ENCODE measurements at places on chromosomes 7 and 10.

- H3K4me1 ChIP-seq, result no peaks in the 10 kb centered on the region
- H3K36me3 ChIP-seq, result no peaks in the 10 kb centered on the region
- no peak overlapping the region for H3K27ac ChIP-seq
- DNase-seq, result no peak
Measured at GRCh38 chr10:43209651-43210141, 57.2 kb downstream of the RASGEF1A start.

- peaks cover 28% of the 10 kb centered on the region for H3K4me1 ChIP-seq
- H3K27ac ChIP-seq, result peak overlapping the region; percentile 58
- H3K27me3 ChIP-seq, result no peaks in the 10 kb centered on the region
- H3K36me3 ChIP-seq, result no peaks in the 10 kb centered on the region
Measured at GRCh38 chr10:3071405-3072198, 4.3 kb downstream of the PFKP start.

- H3K4me3 ChIP-seq, result no peak overlapping the region
- no peak overlapping the region for H3K27ac ChIP-seq
- DNase-seq, result no peak
- no peaks in the 10 kb centered on the region for H3K36me3 ChIP-seq
Measured at GRCh38 chr7:64774204-64774842, 19.9 kb upstream of the ZNF138 start.

GRCh38 chr10:52334595-52334994 lies 20.5 kb downstream of the DKK1 start:
- H3K4me1 ChIP-seq, result peaks cover 52% of the 10 kb centered on the region
- H3K36me3 ChIP-seq, result no peaks in the 10 kb centered on the region
- peak overlapping the region; percentile 74 for H3K27ac ChIP-seq
- H3K4me3 ChIP-seq, result 0 out of 2 replicates have a peak overlapping the region, but pooled peaks have one; percentile 0

DNA sequence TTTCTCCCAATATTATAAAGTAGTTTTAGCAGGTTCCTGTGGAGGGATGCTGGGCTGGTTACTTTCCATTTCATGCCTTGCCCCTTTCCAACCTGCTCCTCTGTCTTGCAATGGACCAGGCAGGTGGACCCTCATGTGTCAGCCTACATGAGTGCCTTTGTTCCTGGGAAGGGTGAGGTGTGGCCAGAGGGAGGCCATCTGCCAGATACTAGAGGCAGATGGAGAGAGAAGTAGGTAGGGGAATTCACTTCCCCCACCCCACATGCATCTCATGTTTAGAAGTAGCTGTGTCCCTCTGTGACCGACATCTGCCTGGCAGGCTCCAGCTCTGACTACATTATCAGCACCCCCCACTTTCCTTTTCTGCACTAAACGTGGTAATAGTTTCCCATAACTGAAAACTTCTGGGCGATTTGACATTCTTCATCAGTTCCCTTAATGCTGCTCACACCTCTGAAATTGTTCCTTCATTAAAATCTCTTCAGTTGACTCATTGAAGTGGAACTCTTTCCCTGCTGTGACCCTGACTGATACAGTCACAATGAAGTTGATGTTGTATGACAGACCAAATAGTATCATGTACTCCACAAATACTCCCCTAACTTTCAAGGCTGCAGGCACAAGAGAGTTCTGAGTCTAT lies 396.3 kb upstream of the FZD8 start:
- H3K4me1 ChIP-seq, result no peaks in the 10 kb centered on the region
- no peak overlapping the region for H3K4me3 ChIP-seq
- no peak for DNase-seq

DNA sequence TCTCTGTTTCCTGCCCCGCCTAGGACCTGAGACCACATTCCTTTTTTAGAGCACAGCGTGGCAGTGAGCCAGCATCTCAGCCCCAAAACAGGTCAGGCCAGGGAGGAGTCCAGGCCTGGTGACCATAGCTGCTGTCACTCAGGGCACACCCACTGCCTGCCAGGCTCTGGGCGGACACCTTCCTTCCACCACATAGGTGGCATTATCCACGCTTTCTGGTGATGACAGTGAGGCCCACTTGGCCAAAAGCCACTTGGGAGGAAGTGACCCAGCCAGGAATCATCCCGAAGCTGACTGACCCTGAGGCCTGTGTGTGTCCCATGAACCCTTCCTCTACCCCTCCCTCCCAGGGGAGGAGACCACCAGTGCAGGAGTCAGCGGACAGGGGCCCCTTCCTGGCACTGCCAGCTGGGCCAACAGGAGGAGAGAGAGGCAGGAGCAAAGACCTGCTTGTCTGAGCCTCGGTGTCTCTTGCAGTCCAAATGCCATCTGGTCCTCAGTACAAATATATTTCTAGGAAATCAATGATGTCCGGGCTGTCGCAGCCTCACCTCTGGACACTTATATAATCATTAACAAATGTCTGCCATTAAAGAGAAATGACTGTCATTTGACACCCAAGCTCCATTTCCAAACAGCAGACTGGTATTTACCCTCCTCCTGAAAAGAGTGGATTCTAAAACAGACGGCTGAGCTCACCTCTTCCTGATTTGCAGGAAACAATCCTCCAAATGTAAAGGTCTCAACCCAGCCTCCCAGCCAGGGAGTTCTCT lies 63.0 kb downstream of the ABRAXAS2 start:
- H3K36me3 ChIP-seq, result no peaks in the 10 kb centered on the region
- H3K27me3 ChIP-seq, result no peaks in the 10 kb centered on the region
- peak overlapping the region; percentile 58 for H3K27ac ChIP-seq

GRCh38 chr10:12036073-12036655 lies 6.4 kb downstream of the UPF2 start:
- H3K27me3 ChIP-seq, result no peaks in the 10 kb centered on the region
- H3K4me3 ChIP-seq, result no peak overlapping the region
- DNase-seq, result no peak
- no peak overlapping the region for H3K27ac ChIP-seq
- H3K4me1 ChIP-seq, result peaks cover 4% of the 10 kb centered on the region

DNA sequence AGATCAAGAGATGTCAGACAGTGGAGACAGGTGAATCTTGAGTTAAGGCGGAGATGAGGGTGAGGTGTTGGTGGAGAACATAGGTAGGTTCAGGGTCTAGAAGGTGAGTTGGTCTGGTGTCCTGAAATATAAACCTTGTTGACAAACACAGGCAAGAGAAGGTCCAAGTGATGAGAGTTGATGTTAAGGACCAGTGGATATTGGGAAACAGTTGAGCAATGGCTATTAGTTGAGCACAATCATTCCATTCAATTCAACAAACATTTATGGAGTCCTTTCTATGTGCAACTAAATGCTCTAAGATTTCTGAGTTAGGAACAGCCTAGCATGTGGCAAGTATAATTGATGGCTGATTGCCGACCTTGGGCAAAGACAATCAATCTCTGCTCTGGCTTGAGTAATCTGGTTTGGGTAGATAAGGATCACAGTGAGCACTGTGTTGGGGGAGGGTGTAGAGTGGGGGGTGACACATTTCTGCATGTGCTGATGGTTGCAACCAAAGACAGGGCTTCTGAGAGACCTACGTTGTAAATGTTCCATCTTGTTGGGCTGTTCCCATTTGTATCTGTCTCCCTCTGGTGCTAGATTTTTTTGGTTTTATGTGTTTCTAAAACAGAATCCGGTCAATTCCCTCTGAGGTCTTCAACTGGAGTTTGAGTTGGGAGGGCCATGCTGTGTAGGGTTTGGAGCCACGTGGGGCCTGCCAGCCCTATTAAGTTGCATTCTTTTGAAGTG lies 201.1 kb downstream of the BAMBI start:
- H3K27me3 ChIP-seq, result no peaks in the 10 kb centered on the region
- H3K4me1 ChIP-seq, result peaks cover 8% of the 10 kb centered on the region
- no peak overlapping the region for H3K4me3 ChIP-seq
- DNase-seq, result no peak
- H3K27ac ChIP-seq, result no peak overlapping the region

DNA sequence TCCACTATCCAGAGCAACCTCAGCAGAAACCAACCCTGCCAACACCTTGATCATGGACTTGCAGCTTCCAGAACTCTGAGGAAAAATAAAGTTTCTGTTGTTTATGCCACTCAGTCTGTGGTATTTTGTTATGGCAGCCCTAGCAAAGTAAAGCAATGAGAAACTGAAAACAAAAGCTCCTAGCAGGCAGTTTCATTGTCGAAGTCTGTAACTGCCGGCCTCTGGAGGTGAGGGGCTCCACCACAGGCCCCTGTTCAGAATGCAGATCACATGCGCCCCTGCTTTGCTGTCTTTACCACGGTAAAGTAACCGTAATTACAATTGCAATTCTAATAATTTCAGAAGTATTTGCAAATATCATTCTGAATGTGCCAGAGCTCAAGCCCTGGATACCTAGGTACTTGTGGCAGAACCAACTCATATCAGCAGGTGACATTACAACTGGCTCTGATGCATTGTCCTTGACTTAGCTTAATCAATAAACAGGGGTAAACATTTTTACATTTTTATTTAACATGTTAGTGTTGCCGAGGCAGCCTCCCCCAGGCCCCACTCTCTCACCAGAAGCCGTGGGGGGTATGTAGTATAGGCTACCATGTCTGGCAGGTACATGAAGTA lies 193.2 kb downstream of the ELMO1 start:
- no peak overlapping the region for H3K27ac ChIP-seq
- no peaks in the 10 kb centered on the region for H3K36me3 ChIP-seq

GRCh38 chr10:116665541-116666125 lies 44.9 kb downstream of the PNLIPRP2 start:
- no peak for DNase-seq
- peaks cover 8% of the 10 kb centered on the region for H3K4me1 ChIP-seq
- H3K27ac ChIP-seq, result no peak overlapping the region
- no peak overlapping the region for H3K4me3 ChIP-seq

DNA sequence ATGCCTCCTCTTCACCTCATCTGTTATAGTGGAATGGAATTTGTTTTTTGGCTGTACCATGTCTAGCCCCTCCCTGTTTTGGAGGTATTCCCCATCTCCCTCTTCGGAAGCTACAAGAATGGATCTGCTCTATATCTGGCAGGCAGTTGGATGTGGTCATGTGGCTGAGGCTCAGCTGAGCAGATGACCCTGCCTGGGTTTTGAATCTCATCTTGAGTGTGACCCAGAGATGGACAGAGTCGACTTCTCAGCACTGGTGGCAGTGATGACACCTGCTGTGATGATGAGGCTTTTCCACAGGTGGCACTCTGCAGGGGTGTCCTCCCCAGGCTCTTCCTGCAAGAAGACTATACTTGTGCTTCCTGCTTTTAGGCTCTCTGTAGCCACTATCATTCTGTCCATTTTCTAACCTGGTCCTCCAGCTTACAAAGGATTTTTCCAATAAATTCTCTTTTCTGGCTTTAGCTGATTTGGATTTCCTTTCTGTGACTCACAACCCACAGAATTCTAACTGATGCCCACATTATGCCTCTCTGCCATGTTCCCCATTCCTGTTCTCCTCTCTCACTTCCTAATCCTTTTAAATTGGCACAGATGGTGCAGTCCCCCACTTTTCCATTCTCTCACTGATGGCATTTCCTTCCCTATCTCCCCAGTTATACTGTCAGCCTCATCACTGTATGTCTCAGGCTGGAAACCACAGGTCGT lies 7.5 kb upstream of the ARHGAP22 start:
- DNase-seq, result peak; percentile 26
- no peaks in the 10 kb centered on the region for H3K27me3 ChIP-seq
- H3K4me3 ChIP-seq, result no peak overlapping the region
- H3K27ac ChIP-seq, result no peak overlapping the region
- peaks cover 9% of the 10 kb centered on the region for H3K4me1 ChIP-seq
- H3K36me3 ChIP-seq, result no peaks in the 10 kb centered on the region

DNA sequence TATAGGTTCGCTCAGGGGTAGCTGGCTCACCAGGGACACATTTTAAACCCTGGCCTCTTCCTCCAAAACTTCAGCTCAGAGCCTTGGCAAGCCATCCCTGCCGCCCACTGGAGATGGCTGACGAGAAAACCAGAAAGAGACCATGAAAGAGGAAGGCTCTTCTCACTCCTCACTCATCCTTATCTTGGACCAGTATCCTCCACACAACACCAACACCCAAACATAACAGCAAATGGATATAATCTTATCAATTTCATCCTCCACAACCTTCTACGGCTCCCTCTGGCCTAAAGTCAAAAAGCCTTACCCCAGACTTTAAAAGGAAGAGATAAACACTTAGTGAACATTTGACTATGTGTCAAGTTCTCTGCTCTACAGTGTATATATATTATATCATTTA lies 26.9 kb downstream of the DLG5 start:
- no peaks in the 10 kb centered on the region for H3K36me3 ChIP-seq
- no peaks in the 10 kb centered on the region for H3K27me3 ChIP-seq
- H3K4me1 ChIP-seq, result peaks cover 19% of the 10 kb centered on the region
- no peak for DNase-seq
- H3K4me3 ChIP-seq, result no peak overlapping the region

- H3K27ac ChIP-seq, result no peak overlapping the region
- H3K4me3 ChIP-seq, result no peak overlapping the region
- H3K4me1 ChIP-seq, result peaks cover 28% of the 10 kb centered on the region
- H3K27me3 ChIP-seq, result no peaks in the 10 kb centered on the region
- peak; percentile 91 for DNase-seq
Measured at GRCh38 chr7:12923971-12924370, 236.5 kb downstream of the ARL4A start.

GRCh38 chr10:29950391-29950790 lies 109.0 kb downstream of the JCAD start:
- peaks cover 33% of the 10 kb centered on the region for H3K4me1 ChIP-seq
- no peaks in the 10 kb centered on the region for H3K27me3 ChIP-seq

DNA sequence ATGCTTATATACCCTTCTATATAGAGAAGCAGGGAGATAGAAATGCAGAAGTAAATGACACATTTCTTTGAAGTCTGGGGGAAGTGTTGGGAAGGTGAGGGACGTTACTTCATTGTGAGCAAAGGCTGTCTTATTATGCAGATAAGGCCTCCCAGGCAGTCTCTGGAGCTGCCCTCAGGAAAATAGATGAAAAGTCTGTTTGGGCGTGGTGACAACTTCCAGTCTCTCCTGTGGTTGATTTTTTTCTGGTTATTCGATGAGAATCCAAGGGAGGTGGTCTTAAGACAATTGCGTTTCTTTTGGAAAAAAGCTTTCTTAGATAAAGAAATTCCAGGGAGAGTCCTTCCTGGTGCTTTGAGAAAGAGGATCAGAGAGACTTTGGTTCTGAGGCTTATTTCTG lies 84.0 kb downstream of the NEUROD6 start:
- H3K4me1 ChIP-seq, result no peaks in the 10 kb centered on the region
- no peak overlapping the region for H3K4me3 ChIP-seq
- H3K27me3 ChIP-seq, result peaks cover 73% of the 10 kb centered on the region

DNA sequence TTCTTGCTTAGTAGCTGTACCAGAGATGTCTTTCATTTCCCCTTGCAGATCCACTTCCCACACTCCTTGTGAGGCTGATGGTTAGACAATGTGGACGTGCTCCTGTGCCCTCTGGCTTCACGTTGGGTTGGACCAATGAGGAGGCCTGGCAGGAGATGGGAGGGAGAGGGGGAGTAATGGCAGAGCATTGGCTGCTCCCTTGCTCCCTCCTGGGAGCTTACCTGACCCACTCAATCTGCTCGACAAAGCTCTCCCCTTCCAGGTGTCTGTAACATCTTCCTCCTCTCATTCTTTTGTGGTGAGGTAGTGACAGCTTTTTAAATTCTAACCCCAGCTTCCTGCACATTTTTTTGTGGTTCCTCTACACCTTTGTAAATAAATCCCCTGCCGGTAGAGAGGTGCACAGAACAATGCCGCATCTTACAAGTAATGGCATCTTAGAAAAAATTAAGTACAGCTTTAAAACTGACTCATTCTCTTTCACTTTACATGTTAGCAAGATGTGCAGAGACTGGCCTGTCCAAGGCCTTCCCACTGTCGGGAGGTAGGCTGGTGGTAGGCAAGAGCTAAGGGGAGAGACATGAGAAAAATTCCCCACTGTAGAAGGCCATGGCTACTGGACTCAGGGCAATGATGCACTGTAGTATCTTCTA lies 134.3 kb downstream of the HTR7 start:
- H3K4me3 ChIP-seq, result no peak overlapping the region
- no peaks in the 10 kb centered on the region for H3K27me3 ChIP-seq
- peak; percentile 10 for DNase-seq
- no peak overlapping the region for H3K27ac ChIP-seq
- H3K4me1 ChIP-seq, result no peaks in the 10 kb centered on the region
- H3K36me3 ChIP-seq, result no peaks in the 10 kb centered on the region

All from PC-3 (cell line).